ENCODE measurements at places on chromosomes 16 and 17.
A peak's percentile ranks its signal among the peaks of the same experiment; 100 is the strongest.

DNA sequence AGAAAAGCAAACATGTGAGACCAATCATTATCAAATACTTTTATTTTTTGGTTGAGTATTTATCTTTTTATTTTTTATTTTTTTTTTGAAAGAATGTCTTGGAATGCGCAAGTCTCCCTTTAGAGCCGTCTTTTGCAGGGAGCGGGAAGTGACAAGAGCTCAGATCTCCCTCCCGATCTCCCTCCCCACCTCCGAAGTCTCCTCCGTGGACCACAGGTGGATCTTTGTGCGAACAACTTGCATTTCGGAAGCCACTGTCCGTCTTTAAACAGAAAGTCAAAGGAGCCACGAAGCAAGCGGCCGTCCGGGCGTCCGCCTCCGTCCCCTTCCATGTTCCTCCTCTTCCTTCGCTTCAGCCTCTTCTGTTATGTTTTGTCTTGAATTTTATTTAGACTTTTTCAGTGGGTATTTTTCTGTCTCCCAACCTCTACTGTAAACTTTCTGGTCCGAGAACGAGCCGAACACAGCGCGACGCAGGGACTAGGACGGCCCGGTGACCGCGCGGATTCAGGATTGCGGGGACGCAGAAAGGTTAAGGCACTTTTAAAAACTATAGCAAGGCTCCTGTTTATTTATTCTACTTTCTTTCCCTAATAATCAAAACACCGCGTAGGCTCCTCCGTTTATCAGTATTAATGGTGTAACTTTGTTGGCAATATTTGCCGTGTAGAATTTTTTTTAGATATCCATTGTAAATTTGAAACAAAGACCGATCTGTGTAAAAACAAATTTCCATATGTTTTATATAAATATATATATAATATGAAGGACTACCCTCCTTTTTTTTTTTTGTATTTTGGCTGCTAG lies 3.3 kb downstream of the FOXF1 start:
- DNase-seq = no peak

GRCh38 chr16:89167425-89167941 lies 4.1 kb upstream of the CDH15 start:
- DNase-seq = peak; percentile 78

GRCh38 chr17:75877752-75878173 lies 618 bp downstream of the TRIM47 start:
- DNase-seq = peak; percentile 76

DNA sequence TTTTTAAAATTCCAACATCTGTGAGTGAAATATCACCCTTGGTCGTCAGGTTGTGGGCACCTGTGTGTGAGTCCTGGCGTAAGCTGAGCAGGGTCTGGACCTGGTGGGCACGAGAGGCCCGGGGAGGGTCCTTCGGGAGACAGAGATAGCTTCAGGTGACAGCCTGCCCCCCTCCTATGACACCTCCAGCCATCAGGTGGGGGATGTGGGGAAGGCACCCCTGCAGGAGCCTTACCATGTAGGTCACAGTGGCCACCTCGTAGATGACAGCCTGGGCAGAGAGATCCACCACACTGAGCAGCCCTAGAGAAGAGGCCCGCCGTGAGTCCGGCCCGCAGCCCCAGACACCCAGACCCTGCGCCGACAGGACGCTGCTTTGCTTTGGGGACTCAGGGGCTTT lies 11.2 kb downstream of the SLC47A2 start:
- no peak for DNase-seq

DNA sequence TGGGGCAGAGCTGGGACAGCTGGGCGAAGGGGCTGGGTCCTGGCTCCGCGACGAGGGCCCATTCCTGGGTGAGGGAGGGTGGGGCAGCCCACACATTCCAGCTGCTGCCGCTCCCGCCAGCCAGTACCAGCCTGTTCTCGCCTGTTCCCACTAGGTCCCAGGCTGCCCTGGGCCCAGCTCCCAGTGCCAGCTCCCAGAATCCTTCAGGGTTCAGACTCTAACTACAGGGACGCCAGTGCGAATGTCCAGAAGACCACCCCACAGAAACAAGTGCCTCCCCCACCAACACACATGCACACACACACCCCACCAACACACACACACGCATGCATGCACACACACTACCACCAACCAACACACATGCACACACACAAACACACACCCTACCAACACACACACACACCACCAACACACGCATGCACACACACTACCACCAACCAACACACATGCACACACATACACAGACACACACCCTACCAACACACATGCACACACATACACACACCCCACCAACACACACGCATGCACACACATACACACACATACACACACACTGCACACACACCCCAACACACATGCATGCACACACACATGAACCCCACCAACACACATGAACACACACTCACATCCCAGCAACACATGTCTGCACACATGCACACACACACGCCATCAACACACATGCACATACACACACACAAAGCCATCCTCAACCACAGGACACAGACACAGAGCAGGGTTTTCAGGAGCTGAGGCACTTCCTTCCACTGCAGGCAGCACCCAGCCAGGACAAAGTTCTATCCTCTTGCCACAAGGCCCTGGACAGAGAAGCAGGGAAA lies 27.5 kb upstream of the KRT17 start:
- DNase-seq = no peak

DNA sequence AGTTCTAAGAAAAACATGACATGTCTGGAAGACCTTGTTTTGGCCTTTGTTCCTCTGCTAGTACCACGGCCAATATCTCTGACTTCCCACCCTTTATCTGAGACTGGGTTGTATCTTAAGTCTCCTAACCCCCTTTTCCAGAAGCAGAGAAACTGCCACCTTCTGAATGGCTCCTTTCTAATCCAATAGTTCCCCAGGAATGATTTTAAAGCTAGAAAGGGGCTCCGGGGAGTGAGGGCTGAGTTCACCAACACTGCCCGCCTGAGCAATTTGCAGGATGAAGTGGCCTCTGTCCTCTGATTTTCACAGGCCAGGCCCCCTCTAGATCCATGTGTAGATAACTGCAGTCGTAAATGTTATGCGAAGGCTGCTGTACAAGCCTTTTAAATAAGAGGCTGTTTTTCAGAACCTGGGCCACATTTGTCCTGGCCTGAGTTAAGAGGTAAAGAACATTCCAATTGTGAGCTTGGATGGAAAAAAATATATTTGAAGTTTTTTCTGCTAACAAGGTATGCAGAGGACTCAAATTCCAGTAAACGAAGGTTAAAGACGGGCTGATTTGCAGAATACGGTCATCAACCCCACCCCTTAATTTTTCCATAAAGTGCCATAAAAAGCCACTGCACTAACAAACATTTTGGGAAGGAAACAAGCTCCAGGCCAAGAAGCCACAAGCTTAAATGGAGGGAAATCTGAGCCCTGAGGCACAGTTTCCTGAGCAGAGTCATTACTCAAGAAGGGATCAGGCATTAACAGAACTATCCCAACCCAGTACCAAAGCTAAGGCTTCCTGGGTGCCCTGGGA lies 117.0 kb upstream of the MAF start:
- DNase-seq = no peak

DNA sequence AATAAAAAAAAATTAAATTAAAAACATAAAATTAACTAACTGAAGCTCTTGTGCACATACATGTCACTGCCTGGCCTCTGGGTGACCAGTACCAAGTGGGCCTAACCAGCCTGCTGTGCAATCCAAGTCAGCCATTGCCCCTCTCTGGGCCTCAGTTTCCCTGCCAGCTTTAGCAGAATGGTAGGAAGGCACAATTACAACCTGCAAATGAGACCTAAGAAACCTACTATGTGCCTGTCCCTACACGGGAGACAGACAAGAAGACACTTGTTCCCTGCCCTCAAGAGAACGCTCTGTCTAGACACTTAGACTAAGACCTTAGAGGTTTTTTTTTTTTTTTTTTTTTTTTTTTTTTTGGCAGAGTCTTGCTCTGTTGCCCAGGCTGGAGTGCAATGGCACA lies 1.7 kb downstream of the CIAPIN1 start:
- no peak for DNase-seq

GRCh38 chr17:38761612-38762011 lies 9.1 kb downstream of the PSMB3 start:
- peak; percentile 53 for DNase-seq

GRCh38 chr16:19833581-19833980 lies 51.1 kb downstream of the GPRC5B start:
- no peak for DNase-seq

DNA sequence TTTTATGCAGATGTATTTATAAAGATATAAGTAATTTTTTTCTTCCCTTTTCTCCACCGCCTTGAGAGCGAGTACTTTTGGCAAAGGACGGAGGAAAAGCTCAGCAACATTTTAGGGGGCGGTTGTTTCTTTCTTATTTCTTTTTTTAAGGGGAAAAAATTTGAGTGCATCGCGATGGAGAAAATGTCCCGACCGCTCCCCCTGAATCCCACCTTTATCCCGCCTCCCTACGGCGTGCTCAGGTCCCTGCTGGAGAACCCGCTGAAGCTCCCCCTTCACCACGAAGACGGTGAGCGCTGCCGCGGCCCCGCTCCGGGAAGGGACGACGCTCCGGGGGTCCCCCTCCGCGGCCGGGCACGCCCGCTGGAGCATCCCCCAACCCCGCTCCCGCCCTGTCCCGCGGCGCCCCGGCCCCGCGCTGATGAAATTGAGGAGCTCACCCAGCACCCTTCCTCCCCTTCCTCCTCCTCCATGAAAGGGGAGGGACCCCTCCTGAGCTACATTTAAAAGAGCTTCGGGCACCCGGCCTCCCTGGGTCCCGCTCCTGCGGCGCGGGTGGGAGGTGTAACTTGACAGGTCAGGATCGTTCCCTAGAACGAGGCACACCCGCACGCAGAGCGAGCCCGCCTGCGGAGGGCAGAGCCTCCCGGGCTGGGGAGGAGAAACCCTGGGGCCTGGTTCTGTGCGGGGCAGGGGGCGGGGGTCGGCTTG lies 706 bp downstream of the HLF start:
- DNase-seq = no peak

DNA sequence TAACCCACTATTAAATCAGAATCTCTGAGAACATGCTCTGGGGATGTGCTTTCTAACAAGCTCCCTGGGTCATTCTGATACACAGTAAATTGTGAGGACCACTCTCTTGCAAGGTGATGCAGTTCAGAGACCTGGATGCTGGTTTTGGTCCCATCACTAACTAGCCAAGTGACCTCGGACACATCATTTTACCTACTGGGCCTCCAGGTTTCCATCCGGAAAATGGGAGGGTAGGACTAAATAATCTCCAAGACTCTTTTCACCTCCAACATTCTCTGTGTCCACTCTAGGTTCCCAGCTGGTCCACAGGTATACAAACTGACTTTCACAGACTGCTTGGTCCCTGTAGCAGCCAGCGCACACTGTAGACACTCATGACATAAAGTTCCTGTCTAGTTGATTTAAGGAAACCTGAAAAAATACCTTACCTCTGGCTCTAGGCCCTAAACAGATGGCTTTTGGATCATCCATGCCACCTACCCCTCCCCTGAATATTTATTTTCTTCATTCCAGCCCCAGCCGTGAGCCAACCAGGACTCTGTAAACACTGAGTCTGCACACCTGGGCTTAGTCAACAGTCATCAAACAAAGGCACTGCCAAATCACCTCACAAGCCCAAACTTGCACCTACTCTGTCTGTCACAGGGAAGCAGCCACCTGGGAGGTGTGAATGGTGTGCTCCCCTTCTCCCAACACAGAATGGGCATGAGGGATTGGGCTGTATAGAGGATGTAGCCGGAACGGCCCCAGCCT lies 51.3 kb upstream of the MRPS23 start:
- DNase-seq = no peak

GRCh38 chr17:66643815-66644710 lies 190.9 kb upstream of the CACNG5 start:
- DNase-seq = no peak

DNA sequence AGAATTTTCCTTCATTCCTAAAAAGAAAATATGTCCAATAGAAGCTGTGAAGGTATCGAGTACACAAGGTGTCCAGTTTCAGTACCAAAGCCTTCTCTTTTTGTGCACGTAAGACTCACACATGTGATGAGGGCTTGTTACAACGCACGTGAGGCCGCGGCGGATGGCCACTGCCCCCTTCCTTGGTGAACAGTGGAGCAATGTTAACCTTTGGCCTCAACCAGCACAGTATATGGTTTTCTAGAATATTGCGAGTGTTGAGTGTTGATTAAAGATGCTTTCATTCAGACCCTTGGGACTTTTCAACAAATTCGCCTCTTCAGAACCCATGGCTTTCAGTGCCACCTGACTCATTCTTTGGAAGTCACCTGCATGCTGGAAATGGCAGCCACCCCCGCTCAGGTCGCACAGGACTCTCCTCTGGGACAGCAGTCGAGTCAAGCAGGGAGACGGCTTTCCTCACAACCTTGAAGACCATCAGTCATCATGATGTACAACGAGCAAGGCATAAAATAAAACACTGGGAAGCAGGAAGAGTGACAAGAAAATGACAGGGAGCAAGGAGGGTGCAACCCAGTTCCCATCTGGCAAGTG lies 14.5 kb downstream of the MAP1LC3B start:
- no peak for DNase-seq

GRCh38 chr17:81907219-81908145 lies 3.7 kb downstream of the PCYT2 start:
- no peak for DNase-seq

DNA sequence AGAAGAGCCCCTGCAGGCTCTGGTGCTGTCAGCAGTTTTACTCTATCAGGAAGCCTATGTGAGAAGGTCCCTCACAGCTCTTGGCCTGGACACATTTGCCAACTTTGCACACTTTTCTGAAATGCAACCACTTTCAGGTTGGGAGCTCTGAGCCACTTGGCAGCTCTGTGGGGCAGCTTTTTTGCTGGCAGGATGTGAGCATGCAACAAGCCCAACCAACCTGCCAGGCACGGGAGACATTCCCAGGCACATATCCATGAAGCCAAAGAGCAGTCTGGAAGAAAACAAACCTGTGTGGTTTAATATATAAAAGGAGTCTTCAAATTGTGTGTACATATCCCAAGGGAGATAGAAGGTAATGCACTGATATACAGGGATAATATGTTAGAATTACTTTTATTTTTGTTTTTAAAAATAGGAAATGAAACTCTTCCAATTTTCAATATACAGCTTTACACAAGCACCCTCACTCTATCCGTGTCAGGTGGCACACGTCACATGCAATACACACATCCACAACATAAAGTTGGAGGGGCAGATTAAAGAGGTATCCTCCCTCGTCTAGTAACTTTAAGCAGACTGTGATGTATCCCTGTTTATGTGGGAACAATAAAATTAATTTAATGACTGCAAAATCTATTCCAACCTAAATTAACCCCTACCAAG lies 57.4 kb upstream of the COX10 start:
- no peak for DNase-seq

DNA sequence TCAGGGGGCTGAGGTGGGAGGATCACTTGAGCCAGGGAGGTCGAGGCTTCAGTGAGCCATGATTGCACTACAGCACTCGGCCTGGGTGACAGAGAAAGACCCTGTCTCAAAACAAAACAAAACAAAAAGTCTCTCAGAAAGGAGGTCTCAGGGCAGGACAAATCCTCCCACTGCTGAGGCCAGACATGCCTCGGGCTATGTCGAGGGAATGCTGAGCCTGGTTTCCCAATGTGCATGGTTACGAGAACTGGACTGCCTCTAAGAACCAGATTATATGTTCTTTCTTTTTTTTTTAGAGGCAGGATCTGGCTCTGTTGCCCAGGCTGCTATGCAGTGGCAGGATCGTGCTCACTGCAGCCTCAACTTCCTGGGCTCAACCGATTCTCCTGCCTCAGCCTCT lies 27.6 kb downstream of the TRAP1 start:
- DNase-seq = peak; percentile 28

GRCh38 chr17:81665205-81666091 lies 957 bp downstream of the OXLD1 start:
- DNase-seq = peak; percentile 28

Data from EL (cell line).